Astrocyte (in vitro differentiated cells and primary cell): ENCODE measurements at places on chromosomes 2 and 18.
A peak's percentile ranks its signal among the peaks of the same experiment; 100 is the strongest.

- no peak overlapping the region for H3K27ac ChIP-seq
- H3K4me3 ChIP-seq: no peak overlapping the region
- H3K4me1 ChIP-seq: no peaks in the 10 kb centered on the region
- no peak for DNase-seq
Measured at GRCh38 chr2:241177526-241178334, 10.7 kb upstream of the ANO7 start.

DNA sequence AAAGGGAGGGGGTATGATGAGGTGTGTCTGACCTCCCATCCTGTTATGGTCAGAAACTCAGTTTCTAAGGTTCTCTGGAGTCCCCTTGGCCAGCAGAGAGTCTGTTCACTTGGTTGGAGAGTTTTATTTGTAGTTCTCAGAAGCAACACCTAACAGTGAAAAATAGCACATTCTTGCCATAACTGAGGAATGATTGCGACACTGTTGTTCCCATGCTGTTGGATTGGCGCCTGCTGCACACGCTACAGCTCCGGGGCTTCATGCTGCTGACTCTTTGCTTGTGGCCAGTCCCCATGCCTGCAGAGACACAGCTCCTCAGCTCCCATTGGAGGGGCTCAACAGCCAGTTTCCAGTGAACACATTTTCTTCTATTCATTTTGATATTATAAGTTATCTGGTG, 42.1 kb downstream of the TPGS2 start:
- H3K27me3 ChIP-seq: no peaks in the 10 kb centered on the region
- no peaks in the 10 kb centered on the region for H3K36me3 ChIP-seq
- H3K27ac ChIP-seq: no peak overlapping the region
- H3K4me1 ChIP-seq: peaks cover 7% of the 10 kb centered on the region
- DNase-seq: peak; percentile 81

GRCh38 chr2:45746888-45747287, 95.4 kb downstream of the PRKCE start:
- H3K4me3 ChIP-seq: no peak overlapping the region
- no peaks in the 10 kb centered on the region for H3K4me1 ChIP-seq
- no peaks in the 10 kb centered on the region for H3K36me3 ChIP-seq
- H3K27ac ChIP-seq: no peak overlapping the region
- no peaks in the 10 kb centered on the region for H3K27me3 ChIP-seq
- no peak for DNase-seq

DNA sequence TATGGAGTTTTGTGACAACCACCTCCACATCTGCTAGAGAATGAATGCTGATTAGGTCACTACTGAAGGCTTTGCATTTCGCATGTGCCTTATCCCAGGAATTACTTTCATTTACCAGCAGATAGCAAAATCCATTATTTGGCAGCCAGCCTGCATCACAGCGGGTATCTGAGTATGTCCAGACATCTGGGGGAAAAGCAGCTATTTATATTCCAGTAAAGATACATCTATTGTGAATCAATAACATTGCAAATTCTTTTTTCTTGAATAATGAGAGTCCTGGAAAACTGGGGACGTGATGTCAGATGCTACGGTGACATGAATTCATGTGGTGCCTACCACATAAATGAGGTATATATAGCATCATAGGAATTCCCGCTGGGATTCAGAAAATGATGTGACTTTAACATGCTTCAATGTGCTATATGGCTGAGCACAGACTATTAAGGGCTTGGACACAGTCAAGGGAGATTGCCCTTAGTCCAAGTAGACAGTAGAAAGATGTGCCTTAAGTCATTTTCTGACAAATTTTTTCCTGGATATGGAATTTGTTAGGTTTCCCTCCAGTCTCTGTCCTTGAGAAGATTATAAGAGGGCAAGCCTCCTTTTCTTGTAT, 84.2 kb upstream of the CD302 start:
- no peaks in the 10 kb centered on the region for H3K27me3 ChIP-seq
- H3K4me3 ChIP-seq: no peak overlapping the region
- no peaks in the 10 kb centered on the region for H3K36me3 ChIP-seq
- DNase-seq: no peak
- H3K27ac ChIP-seq: no peak overlapping the region
- H3K4me1 ChIP-seq: no peaks in the 10 kb centered on the region

GRCh38 chr2:232142049-232142448, 180.5 kb downstream of the DIS3L2 start:
- no peaks in the 10 kb centered on the region for H3K27me3 ChIP-seq
- peaks cover 13% of the 10 kb centered on the region for H3K4me1 ChIP-seq
- peak; percentile 8 for DNase-seq
- no peak overlapping the region for H3K4me3 ChIP-seq

DNA sequence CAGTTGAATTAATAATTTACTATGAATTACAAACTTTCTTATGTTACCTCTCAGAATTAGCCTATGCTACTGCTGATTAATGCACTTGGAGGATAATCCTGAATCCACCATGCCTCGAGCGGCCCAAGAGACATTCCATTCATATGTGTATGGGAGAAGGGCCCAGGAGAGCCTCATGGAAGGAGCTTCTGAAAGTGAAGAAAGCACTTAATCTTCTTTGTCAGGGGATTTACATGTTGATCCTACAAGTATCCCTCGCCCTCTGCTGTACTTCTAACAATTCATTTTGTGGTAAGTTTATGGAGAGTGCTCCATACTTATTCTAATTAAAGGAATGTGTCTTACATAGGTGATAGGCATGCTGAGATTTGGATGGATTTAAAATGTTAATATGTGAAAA, 1189.1 kb upstream of the NXPH2 start:
- DNase-seq: no peak
- H3K36me3 ChIP-seq: no peaks in the 10 kb centered on the region
- no peaks in the 10 kb centered on the region for H3K4me1 ChIP-seq
- H3K27ac ChIP-seq: no peak overlapping the region
- H3K27me3 ChIP-seq: no peaks in the 10 kb centered on the region

GRCh38 chr2:287911-288757, at the start of gene ALKAL2:
Gene ALKAL2, minus strand, starts transcription at chr2:288091. Its CDS starts 256 bp downstream, at chr2:287835.
- no peak for DNase-seq
- H3K27me3 ChIP-seq: peaks cover 10% of the 10 kb centered on the region
- H3K4me3 ChIP-seq: peak within 1 kb of the TSS; percentile 34

GRCh38 chr2:9115229-9115628, 91.4 kb upstream of the ASAP2 start:
- DNase-seq: no peak
- no peaks in the 10 kb centered on the region for H3K27me3 ChIP-seq
- no peak overlapping the region for H3K27ac ChIP-seq
- H3K36me3 ChIP-seq: no peaks in the 10 kb centered on the region
- peaks cover 24% of the 10 kb centered on the region for H3K4me1 ChIP-seq

DNA sequence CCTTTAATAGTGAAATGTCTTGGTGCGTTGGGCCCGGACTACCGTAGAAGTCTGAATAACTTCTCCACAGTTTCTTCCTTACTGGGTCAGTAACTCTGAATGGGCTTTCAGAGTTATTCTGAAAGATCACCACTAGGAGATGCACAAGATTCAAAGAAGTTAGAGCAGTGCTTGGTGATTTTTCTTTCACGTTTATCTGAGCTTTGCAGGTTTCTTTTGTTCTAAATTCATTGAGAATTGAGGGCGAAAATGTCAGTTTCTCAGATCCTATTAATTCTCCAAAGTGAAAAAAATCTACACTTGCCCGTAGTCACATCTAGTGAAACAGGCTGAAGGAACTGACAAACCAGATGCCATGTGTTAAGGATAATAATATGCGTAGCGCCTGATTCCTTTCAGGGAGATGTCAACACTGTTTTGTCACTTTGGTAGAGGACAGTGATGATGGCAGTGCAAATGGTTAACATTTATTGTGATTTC, 70.1 kb downstream of the QPCT start:
- H3K27ac ChIP-seq: peak overlapping the region; percentile 22
- no peaks in the 10 kb centered on the region for H3K27me3 ChIP-seq
- H3K4me1 ChIP-seq: peaks cover 8% of the 10 kb centered on the region
- no peaks in the 10 kb centered on the region for H3K36me3 ChIP-seq

DNA sequence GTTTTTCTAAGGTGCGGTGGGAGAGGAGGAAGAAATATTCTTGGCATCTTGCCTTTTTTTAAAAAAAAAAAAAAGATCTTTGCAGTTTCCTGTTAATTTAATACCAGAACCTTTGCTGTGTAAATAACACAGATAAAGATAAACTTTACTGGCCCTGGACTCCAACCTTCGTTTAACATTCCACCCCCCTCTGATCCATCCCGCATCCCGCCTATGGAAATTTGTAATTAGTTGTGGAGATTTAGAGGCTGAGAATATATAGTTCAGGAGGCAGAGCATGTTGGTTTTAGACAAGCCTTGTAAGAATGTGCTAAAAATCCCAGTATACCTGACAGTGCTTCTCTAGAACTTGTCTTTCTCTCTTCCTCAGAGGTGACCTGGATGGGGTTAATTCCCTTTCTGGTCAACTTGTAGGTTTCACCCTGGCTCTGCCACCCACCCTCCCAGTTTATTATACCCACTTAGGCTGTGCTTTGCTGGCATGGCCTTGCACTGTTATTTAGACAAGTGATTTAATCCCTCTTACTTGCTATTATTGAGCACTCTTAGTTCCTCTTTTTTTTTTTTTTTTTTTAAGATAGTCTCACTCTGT, 2.9 kb upstream of the C2orf72 start:
- peaks cover 57% of the 10 kb centered on the region for H3K27me3 ChIP-seq
- no peaks in the 10 kb centered on the region for H3K4me1 ChIP-seq
- no peak overlapping the region for H3K27ac ChIP-seq
- DNase-seq: no peak
- no peak overlapping the region for H3K4me3 ChIP-seq

DNA sequence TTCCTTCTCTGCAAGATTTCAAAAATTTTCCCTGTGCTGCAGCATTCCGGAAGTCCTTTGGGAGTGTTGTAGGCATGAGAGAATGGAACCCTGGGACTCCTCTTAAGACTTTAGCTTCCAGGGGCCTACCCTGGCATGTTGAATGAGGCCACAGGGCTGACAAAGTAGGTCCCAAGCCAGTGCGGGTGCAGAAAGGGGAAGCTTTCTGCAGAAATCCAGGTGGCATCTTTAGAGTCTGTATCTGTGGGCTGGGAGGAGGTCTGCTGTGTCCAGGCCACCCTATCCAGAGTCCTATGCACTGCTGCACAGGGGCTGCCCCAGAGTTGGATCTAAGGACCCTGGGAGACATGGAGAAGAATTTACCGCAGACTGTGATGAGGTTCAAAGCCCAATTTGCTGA, 1.9 kb upstream of the SIX2 start:
- H3K27me3 ChIP-seq: peaks cover 88% of the 10 kb centered on the region
- peaks cover 31% of the 10 kb centered on the region for H3K4me1 ChIP-seq
- DNase-seq: no peak
- no peak overlapping the region for H3K27ac ChIP-seq

- no peak for DNase-seq
- H3K4me3 ChIP-seq: no peak overlapping the region
- H3K27ac ChIP-seq: no peak overlapping the region
Measured at GRCh38 chr2:105034170-105034569, 3.7 kb upstream of the MRPS9 start.

- H3K27me3 ChIP-seq: no peaks in the 10 kb centered on the region
- H3K4me1 ChIP-seq: peaks cover 4% of the 10 kb centered on the region
- no peak for DNase-seq
- no peak overlapping the region for H3K27ac ChIP-seq
- H3K4me3 ChIP-seq: no peak overlapping the region
Measured at GRCh38 chr2:69780921-69781320, 39.0 kb downstream of the ANXA4 start.

- H3K4me1 ChIP-seq: peaks cover 15% of the 10 kb centered on the region
- H3K36me3 ChIP-seq: no peaks in the 10 kb centered on the region
- H3K4me3 ChIP-seq: no peak overlapping the region
- DNase-seq: no peak
- H3K27ac ChIP-seq: no peak overlapping the region
Measured at GRCh38 chr2:120251078-120251477, 1.6 kb upstream of the RALB start.

- no peaks in the 10 kb centered on the region for H3K27me3 ChIP-seq
- H3K27ac ChIP-seq: peak overlapping the region; percentile 51
- no peaks in the 10 kb centered on the region for H3K36me3 ChIP-seq
- no peaks in the 10 kb centered on the region for H3K4me1 ChIP-seq
- peak; percentile 27 for DNase-seq
Measured at GRCh38 chr2:82796132-82796531, 1662.9 kb downstream of the SUCLG1 start.

GRCh38 chr2:26251893-26252292, 7.2 kb downstream of the HADHB start:
- DNase-seq: peak; percentile 29
- no peak overlapping the region for H3K4me3 ChIP-seq
- no peak overlapping the region for H3K27ac ChIP-seq

DNA sequence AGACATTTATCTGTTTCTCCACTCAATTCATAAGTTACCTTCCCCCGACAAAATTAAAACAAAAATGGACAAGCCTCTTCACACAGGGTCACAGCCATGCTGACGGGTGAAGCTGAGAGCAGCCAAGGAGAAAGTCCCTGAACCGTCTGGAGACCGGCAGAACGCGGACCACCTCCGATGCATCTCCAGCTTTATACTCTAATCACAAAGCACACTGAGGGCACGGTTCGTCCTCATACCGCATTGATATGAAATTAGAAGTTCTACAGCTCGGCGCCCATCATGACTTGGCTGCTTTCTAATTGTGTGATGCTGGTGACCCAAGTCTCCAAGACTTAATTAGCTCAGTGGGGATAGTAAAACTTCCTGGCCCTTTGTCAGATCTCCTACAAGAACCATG, 181.2 kb upstream of the PXDN start:
- no peak for DNase-seq
- no peak overlapping the region for H3K27ac ChIP-seq
- no peaks in the 10 kb centered on the region for H3K36me3 ChIP-seq
- no peak overlapping the region for H3K4me3 ChIP-seq
- no peaks in the 10 kb centered on the region for H3K4me1 ChIP-seq

DNA sequence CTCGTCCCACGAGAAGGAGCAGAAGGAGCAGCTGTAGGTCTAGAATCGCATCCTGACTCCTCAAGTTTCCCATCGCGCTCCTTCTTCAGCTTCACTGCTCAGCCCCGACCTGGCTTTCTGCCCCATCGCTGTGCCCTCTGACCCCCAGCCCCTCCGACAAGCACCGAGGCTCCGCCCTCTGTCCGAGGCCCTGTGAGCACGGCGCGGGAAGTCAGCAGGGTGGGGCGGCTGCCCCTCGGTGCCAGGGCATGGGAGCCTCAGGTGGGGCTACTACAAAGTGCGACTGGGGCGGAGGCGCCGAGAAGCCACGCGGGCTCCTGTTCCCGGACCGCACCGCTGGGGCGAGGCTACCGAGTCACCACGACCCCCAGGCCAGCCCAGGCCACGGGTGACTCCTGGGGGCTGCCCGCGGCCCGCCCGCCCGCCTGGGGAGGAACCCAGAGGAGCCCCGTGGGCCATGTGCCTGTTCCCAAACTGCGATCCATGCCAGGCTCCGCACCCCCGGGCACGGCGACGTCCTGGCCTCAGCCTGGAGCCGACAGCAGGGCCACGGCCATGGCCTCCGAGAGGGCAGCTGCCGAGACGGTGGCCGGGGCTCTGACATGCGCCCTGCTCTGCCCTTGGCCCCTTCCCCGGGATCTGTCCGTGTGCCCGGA, 36.6 kb upstream of the ID2 start:
- DNase-seq: no peak
- H3K4me3 ChIP-seq: no peak overlapping the region
- H3K27ac ChIP-seq: no peak overlapping the region
- no peaks in the 10 kb centered on the region for H3K36me3 ChIP-seq
